Amniotic epithelial cell (primary cell): ENCODE measurements at places on chromosomes 2 and 18.

DNA sequence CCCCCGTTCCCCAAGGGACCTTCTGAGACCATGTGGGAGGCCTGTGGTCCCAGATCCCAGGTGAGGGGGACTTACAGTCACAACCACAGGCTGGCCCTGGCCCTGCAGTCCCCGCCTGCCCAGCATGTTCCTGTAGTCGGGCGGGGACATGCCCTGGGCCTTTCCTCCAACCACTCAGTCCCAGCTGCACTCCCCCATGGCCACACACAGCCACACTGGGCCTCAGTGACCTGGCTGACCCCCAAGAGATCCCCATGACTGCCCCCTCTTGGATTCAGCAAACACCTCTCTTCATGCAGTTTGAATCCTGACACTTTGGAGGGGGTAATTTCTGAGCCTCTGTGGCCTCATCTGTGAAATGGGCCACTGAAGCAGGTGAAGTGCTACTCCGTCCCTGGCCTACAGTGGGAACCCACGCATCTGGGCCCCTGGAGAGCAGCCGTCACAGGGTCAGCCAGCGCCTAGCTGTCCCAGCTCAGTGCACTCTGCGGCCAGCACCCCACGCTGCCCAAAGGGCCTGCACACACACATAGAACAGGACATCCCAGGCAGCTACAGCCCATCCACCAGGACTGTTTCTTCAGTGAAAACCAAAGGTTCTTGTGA, 12.7 kb upstream of the ARHGEF4 start:
- DNase-seq: no peak

DNA sequence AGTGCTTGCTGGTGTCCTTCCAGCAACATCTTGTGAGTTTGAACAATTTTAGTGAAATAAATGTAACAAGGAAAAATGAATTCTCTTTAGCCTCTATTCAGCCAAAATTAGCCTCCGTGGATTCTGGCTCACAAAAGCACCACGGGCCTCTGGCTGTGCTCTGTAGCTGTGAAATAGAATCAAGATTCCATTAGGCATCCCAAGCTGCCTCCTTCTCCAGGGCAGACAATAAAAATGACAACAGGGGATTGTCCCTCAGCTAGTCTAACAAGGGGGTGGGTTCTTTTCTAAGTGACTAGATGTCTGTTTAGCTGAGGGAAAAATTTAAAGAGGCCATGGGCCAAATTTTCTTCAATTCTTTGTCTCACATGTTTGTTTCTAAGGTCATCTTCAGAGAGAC, 254.7 kb upstream of the FIGN start:
- no peak for DNase-seq

GRCh38 chr2:96867756-96868554, 1.9 kb downstream of the SEMA4C start:
- DNase-seq: no peak

- no peak for DNase-seq
Measured at GRCh38 chr18:65651192-65651591, 99.6 kb upstream of the CDH7 start.

GRCh38 chr2:172377408-172377807, 50.0 kb upstream of the ITGA6 start:
- no peak for DNase-seq
